DMS 273 treated with DMSO at 0.1 percent for 48 hours (cell line): ENCODE measurements at places on chromosomes 3 and 15.

DNA sequence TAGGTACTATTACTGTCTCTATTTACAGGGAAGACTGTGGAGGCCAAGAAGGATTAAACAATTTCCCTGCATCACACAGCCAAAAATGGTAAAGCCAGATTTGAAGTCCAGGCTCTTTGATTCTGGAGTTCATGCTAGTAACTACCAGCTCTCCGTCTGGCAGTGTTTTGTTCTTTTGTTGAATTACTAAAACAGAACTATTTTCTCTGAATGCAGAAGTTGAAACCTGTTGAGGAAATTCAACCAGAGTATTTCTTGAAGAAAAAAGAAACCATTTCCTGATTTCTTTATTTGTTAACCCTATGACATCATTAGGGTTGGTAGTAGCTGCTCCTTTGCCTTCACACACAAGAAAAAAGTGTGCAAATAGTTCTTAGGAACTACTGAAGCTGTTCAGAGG is 34.3 kb downstream of the CRTC3 start:
- DNase-seq, result no peak

GRCh38 chr3:58358808-58359207 is 26.1 kb downstream of the PXK start:
- no peak for DNase-seq

GRCh38 chr3:105722943-105723556 is 145.8 kb downstream of the CBLB start:
- no peak for DNase-seq

- no peak for DNase-seq
Measured at GRCh38 chr15:20348900-20349773, 192.5 kb downstream of the GOLGA6L6 start.

GRCh38 chr15:56469483-56469882 is 4.5 kb upstream of the MNS1 start:
- DNase-seq, result no peak

DNA sequence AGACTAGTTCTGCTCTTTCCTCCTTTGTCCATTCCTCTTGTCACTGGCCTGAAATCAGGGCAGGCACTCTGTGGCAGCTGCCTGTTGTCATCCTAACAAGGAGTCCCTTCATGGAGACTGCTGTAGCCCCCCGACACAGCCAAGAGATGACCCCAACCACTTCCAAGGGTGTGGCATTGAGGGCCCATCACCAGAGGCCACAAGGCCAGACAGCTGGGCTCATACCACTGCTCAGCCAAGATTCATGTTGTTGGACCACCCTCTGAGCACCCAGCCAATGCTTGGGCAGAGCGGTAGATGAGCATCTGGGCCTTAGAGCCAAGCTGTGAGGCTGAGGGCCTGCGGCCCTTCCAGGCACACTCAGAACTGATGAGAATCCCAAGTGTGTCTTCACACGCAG is 85.4 kb downstream of the EPHB1 start:
- DNase-seq, result no peak

DNA sequence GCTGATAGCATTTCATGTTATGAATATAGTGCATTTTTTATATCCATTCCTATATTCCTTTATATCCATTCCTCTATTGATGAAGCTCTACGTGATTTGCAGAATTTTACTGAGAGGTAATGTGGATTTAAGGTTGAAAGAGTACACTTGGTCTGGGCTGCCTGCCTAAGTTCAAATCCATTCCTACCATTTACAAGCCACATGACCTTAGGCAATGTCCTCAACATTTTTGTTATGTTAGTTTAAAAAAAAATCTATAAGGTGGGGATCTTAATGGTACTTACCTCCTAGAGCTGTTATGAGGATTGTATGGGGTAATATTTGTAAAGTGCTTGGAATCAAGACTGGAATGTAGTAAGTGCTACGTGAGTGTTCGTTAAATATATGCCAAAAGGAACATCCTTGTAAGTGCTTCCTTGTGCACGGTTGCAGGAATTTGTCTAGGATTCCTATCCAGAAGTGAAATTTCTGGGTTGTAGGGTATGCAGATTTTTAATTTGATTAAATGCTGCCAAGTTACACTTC is 11.2 kb upstream of the VEPH1 start:
- no peak for DNase-seq

DNA sequence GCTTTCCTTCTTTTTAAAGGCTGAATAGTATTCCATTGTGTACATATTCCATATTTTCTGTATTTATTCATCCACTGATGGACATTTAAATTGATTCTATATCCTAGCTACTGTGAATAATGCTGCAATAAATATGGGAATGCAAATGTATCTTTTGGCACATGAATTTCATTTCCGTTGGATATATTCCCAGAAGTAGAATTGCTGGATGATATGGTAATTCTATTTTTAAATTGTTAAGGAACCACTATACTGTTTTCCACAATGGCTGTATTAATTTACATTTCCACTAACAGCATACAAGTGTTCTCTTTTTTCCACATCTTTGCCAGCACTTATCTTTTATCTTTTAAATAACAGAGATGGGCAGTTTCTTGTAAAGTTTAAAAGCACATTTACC is 302.7 kb downstream of the CTNNB1 start:
- DNase-seq, result no peak

GRCh38 chr15:65192016-65192415 is 6.9 kb upstream of the CLPX start:
- no peak for DNase-seq

GRCh38 chr15:101556273-101556672 is 66.8 kb upstream of the PCSK6 start:
- DNase-seq, result no peak

GRCh38 chr3:32862247-32862935 is 44.6 kb downstream of the TRIM71 start:
- DNase-seq, result no peak

DNA sequence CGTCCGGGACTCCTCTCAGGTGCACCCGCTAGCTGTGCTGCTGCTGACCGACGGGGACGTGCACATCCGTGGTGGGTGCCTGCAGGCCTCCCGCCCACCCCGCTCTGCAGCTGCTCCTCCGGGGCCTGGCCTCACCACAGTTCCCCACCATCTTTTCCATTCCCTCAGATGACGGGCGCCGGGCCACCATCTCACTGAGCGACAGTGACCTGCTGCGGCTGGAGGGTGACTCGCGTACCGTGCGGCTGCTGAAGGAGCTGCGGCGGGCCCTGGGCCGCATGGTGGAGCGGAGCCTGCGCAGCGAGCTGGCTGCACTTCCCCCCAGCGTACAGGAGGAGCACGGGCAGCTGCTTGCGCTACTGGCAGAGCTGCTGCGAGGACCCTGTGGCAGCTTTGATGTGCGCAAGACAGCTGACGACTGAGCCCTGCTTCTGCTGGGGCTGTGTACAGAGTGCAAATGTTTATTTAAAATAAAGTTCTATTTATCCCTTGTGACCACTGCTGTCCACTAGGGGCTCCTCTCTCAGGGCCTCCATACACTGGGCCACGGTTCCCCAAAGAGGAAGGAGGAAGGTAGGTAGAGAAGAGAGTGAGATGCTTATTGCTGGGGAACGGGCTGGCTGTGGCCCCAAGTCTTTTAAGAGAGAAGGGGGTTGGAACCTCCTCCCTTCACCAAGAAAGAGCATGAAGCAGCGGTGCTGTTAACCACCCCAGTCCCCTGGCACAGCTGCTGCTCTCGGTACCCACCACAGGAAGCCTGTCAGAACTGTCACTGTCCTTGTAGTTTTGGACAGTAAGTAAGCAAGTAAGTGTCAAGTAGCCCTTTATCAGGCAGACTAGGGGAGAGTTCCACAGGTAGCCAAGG is 47.0 kb downstream of the DHX30 start:
- no peak for DNase-seq

DNA sequence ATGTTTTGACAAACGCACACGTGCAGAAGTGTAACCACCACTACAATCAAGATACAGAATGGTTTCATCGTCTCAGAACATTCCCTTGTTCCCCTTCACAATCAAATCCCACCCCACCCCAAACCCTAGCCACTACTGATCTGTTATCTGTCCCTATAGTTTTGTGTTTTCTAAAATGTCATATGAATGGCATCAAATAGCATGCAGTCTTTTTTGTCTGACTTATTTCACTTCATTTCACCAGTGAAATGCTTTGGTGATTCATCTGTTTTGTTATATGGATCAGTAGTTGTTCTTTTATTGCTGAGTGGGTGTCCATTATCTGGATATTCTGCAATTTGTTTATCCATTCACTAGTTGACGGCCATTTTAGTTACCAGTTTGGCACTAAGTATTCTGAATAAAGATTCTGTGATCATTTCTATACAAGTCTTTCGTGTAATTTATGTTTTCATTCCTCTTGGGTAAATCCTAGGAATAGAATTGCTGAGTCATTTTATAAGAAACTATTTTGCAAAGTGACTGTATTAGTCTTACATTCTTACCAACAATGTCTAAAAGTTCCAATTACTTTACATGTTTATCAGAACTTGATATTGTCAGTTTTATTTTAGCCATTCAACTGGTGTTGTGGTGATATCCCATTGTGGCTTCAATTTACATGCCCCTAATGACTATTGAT is 232.8 kb downstream of the CLSTN2 start:
- no peak for DNase-seq

GRCh38 chr15:58923696-58924300 is 9.7 kb downstream of the SLTM start:
- DNase-seq, result no peak

- no peak for DNase-seq
Measured at GRCh38 chr3:134427400-134428111, 53.3 kb upstream of the AMOTL2 start.

DNA sequence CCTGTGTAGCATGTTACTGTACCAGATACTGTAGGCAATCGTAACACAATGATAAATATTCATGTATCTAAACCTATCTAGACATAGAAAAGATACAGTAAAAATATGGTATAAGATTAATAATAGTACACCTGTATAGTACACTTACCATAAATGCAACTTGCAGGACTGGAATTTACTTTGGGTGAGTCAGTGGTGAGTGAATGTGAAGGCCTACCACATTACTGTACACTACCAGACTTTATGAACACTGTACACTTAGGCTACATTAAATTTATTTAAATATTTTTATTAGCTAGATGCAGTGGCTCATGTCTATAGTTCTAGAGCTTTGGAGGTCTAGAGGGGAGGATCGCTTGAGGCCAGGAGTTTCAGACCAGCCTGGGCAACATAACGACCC is 186.6 kb upstream of the ROPN1 start:
- no peak for DNase-seq

- no peak for DNase-seq
Measured at GRCh38 chr3:16788440-16789056, 96.2 kb upstream of the PLCL2 start.

- DNase-seq, result no peak
Measured at GRCh38 chr3:37887062-37887461, 25.4 kb downstream of the CTDSPL start.

- no peak for DNase-seq
Measured at GRCh38 chr3:76834657-76835056, 205.2 kb upstream of the ROBO2 start.

GRCh38 chr3:45066109-45066801 is 40.2 kb downstream of the CLEC3B start:
- DNase-seq, result no peak

GRCh38 chr15:78927077-78927790 is 17.6 kb downstream of the CTSH start:
- DNase-seq, result no peak

- DNase-seq, result no peak
Measured at GRCh38 chr15:100717596-100717995, 115.2 kb downstream of the ASB7 start.

GRCh38 chr3:188863999-188864406 is 307.8 kb upstream of the TPRG1 start:
- DNase-seq, result no peak

- no peak for DNase-seq
Measured at GRCh38 chr3:131178710-131179375, 152.2 kb downstream of the NEK11 start.

DNA sequence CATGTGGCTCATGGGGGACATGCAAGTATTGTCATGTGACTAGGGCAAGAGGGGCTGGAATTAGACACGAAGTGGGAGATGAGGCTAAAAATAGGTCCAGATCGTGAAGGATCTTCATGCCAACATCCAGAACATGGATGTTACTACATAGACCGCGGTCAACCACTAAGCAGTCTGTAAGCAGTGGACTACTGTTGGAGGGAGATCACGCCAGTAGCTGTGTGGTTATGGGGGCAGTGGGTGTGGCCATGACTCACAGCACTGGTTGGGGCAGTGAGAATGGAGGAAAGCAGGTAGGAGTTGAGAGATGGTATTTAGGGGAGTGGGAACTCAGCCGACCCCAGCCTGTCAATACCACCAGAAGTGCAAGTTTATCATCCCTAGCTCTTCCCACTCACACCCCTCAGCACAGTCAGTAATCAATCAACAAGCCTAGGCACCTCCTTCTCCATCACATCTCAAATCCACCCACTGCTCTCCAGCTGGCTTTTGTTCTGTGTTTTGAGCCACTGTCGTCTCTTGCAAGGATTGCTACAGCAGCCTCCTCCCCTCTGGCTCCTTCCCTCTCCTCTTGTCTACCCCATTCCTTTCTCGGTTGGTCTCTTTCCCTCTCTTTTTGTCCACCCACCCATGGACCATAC is 107.2 kb upstream of the ABHD17C start:
- no peak for DNase-seq
